Eye (tissue), 1 donor: ENCODE measurements at places on chromosomes 7 and 10.

- peak; percentile 83 for DNase-seq
These were observed 20.8 kb upstream of the PTF1A start for GRCh38 chr10:23171232-23171876.

- DNase-seq: peak; percentile 84
These were observed 340.3 kb upstream of the PRKCQ start for GRCh38 chr10:6920072-6921019.

GRCh38 chr10:21888959-21889358 lies 114.6 kb downstream of the DNAJC1 start:
- DNase-seq: no peak

DNA sequence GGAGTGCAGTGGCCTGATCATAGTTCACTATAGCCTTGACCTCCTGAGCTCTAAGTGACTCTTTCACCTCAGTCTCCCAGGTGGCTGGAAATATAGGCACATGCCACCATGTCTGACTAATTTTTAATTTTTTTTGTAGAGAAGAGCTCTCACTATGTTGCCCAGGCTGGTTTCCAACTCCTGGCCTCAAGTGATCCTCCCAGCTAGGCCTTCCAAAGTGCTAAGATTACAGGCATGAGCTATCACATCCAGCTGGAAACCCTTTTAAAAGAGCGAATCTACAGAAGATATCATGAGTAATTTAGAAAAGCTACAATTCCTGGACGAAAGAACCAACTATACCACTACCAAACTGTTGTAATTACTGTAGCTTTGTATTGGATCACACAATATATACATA lies 394.4 kb upstream of the AUTS2 start:
- DNase-seq: no peak

GRCh38 chr7:130875265-130875741 lies 141.3 kb upstream of the KLF14 start:
- DNase-seq: no peak

DNA sequence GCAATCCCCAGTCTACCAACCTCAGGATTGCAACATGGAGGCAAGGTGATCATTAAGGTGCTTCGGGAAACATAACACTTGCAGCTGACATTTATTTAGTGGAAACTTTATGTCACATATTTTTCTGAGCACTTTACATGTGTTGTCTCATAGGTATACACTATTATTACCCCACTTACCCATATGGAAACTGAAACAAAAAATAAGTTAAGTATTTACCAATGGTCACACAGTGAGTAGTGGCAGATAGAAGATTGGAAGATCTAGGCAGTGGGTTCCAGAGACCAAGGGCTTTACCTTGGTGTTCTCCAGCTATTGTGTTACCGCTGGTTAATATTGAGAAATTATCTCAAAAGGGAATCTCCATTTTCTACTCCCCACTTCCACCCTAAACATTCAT lies 1279.1 kb upstream of the SORCS1 start:
- DNase-seq: no peak
